Activated CD4-positive, alpha-beta T cell treated with anti-CD3 and anti-CD28 coated beads for 1 hour (primary cell): ENCODE measurements at places on chromosomes 7 and 10.

DNA sequence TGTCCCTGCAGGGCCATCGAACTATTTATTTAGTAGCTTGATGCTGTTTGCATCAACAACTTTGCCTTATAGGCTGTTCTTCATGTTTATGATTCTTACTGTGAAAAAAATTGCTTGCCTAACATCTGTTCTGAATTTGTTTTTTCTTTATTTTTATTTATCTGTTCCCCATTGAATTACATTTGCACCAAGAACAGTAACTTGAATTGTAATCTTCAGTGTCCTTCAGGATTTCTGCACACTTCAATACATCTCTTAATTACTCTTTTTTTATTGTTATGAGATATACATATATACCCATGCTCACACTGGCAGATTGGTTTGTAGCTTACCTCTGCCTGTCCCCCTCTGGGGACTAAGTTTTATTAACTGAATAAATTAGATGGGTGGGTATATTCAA, 64.4 kb downstream of the TBXAS1 start:
- DNase-seq, result no peak

DNA sequence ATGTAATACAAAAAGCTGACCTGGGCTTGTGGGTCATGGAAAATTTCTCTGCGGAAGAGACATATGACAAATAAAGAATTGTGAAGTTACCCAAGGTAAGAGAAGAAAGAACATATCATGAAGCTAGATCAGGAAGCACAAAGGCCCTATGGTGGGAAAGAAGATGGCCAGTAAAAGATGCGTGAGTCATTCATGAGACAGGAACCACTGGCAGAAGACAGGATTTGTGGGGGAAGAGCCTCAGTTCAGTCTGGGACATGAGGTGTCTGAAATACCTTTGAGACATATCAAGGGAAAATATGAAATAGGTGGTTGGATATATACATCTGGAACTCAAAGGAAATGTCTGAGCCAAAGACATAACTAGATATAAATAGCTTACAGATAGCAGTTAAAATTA, 27.7 kb upstream of the AMPH start:
- DNase-seq, result no peak

- no peak for DNase-seq
These were observed 346.9 kb upstream of the PRKCQ start for GRCh38 chr10:6926971-6927370.

- no peak for DNase-seq
These were observed 92.7 kb downstream of the CREB5 start for GRCh38 chr7:28505014-28505413.

- no peak for DNase-seq
These were observed 75.5 kb downstream of the CARD11 start for GRCh38 chr7:2968176-2968575.

- DNase-seq, result no peak
These were observed 232.0 kb downstream of the PAXIP1 start for GRCh38 chr7:154770962-154771361.

DNA sequence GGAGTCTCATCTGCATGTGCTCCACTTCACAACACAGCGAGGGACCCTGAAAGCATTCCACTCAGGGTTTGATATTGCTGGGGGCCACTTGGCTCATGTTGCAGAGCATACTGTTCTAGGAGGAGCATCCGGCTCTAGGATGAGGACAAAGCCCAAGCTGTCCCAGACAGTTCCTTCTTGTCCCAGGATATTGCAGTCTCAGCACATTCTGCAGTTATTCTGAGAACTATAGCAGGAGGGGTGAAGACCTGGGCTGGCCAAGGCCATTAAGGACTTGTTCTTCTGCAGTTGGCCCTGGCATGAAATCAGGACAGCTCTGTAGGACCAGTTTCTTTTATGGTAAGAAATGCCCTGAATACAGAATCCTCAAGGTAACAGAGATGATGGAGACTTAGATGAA, 48.9 kb upstream of the C10orf120 start:
- no peak for DNase-seq

- DNase-seq, result no peak
These were observed 160.1 kb downstream of the CFTR start for GRCh38 chr7:117639966-117640365.

- DNase-seq, result no peak
These were observed 128.0 kb upstream of the MYO3A start for GRCh38 chr10:25805986-25806385.
